Fibroblast of the conjunctiva (primary cell): ENCODE measurements at places on chromosomes 5 and 9.

DNA sequence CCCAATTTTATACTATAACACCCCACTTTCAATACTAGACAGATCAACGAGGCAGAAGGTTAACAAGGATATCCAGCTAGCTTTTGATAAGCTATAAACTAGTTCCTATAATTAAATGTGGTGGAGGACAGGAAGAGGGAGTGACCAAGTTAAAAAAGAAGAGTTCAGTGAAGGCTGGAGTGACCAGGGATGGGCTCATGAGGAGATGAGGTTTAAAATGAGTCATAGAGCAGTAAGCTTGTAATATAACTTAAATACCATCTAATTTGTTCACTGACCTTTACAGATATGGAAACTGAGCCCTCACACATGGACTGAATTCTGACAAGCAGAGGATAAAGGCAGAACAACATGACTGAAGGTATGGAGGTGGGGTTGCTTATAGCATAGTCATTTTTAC lies 284.5 kb downstream of the SPATA31D1 start:
- DNase-seq, result no peak

GRCh38 chr5:83517072-83517687 lies 45.6 kb downstream of the VCAN start:
- peak; percentile 20 for DNase-seq

- no peak for DNase-seq
These were observed 270.0 kb downstream of the NSG2 start for GRCh38 chr5:174315471-174315870.

- no peak for DNase-seq
These were observed 227.8 kb downstream of the SEMA5A start for GRCh38 chr5:9318031-9318430.

DNA sequence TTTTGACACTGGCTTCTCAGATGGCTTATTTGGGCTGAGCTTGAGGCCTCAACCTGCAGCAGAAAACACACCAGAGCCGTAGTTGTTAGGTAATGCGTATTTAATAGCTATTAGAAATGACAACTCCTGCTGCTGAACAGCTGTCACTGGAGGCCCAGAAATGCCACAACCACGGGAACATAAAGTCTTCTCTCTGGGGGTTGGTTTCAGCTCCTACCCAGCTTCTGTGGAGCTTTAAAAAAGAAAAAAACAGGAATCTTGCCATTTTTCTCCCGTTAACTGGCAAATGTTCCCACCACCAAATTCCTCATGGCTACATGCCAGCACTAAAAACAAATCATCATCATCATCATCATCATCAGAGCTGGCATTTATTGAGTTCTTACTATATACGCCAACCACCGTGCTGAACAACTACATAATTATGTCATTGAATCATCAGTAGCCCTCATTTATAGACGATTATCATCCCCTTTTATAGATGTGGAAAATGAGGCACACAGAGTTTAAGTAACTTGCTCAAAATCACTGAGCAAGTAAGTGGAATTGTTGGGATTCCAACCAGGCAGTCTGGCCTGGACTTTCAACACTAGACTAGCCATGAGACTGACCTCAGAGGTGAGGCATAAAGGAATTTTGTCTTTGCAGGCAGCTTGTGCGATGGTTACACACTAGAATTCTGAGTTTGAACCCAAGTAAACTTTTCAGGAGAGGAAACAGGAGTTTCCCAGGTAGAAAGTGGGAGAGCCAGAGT lies 185.3 kb upstream of the WWC1 start:
- DNase-seq, result no peak

GRCh38 chr5:27568811-27569210 lies 530.4 kb upstream of the CDH9 start:
- no peak for DNase-seq

DNA sequence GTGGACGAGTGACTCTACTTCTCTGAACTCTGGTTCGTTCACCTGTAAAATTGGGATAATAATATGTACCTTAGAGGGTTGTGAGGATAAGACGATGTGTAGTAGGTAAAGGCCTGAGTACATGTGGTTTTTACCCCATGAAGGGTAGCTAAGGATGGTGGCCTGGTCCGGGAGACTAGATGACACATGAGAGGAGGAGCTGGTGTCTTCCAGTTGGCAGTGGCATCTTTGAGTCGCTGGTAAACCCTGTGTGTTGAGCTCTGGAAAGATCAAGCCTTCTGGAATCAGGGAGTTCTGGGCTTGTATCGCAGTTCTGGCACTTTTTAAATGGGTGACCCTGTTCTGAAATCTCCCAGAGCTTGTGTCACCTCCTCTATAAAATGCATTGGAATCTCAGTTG lies 166.4 kb upstream of the ZNF618 start:
- DNase-seq, result no peak

- no peak for DNase-seq
These were observed 299.7 kb downstream of the IZUMO3 start for GRCh38 chr9:24245988-24246387.

GRCh38 chr5:61289669-61290306 lies 42.3 kb upstream of the ZSWIM6 start:
- no peak for DNase-seq

DNA sequence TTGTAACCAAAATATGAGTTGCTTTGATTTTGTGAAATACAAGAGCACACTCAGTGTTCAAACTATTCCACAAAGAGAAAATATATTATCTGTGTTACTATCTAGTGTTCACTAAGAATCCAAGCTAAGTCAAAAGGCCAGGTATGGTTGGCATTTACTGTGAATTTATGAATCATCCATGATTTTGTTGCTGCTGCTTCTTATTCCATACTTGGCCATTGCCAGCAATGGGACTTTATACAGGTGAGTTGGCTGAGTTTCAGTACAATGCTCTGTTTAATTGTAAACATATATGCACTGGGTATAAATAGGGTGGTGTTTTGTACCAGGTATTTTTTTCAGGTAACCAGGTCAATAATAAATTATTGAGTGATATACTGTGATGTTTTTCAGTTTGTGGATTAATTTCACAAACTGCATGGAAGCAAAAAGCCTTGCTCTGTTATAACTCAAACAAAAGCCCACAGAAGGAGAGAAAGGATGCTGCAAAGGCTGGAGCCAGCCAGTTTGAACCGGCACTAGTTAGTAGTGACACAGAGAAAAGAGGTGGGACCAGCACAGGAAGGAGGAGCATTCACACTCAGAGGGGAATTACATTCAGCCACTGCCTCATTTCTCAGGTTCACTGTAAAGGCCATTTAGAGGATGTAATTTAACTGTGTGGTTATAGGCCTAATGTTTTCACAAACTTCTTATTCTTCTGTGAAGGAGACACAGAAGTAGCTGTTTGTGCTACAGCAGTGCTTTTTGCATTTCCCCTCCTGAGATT lies 381.8 kb downstream of the ADGRV1 start:
- peak; percentile 3 for DNase-seq

DNA sequence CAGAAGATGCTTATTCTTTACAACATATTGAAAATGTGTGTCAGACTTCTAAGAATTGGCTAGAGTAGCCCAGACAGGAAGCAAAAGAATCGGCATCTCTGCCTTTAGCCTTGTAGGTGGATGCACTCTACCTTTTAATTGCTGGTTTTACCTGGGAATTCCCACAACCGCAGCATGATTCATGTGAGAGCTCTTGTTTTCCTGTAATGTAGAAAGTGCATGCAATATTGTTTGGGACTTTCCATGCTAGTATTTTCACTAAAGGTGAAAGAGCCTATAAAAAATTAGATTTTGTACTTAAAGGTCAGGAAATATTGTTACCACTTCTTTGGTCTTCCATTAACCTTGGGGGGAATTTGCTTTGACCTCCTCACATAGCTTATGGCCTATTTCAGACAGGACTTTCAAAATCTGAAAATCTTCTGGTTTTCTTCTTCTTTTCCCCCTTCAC lies 89.8 kb downstream of the NTRK2 start:
- no peak for DNase-seq

DNA sequence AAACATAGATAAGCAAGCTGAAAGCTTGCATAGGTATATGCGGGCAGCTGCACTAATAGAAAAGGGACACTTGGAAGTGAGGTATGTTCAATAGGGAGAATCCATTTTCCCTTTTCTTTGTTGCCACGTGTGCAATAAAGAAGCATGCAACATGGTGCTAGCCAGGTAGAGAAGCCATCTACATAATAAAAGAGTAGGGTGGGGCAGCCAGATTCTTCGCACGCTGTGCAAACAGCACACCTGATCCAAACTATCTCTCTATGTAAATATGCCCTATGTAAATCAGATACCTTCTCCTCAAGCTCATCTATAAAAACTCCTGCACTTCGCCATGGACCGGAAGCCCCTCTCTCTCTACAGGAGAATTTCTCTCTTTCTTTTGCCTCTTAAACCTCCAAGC lies 91.9 kb upstream of the C9orf72 start:
- DNase-seq, result no peak

DNA sequence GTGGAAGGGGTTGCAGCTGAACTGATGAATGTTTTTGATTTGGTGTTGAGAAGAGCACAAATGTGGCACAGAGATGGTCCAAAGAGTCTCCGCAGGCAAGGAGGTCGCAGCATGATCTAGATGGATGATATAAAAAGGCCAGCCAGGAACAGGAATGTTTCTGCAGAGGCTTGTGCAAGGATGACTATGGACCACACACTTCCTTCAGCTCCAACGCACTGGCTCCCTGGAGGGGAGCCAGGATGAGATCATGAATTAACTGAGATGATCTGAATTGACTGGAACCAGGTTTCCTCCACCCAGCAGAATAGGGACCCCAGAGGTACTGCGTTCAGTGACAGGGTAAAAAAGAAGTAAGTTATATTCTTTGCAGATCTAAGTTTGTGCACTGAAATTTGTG lies 89.0 kb downstream of the ARSB start:
- no peak for DNase-seq

DNA sequence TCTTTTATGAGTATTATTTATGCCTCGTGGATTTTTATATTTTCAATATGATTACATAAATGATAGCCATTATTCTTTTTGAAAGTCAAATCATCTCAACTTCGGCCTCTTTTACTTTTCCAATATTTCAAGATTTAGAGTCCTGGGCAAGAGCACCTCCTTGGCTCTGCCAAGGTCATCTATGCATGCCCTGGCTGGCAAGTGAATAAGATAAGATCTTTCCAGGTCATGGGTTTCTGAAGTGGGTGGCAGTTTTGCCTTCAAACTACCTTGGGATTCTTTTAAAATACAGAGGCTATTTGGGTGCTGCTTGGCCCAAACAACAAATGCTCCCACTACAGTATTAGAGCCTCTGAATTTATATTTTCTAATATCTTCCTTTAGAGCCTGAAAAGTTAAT lies 95.4 kb downstream of the CWC27 start:
- no peak for DNase-seq

DNA sequence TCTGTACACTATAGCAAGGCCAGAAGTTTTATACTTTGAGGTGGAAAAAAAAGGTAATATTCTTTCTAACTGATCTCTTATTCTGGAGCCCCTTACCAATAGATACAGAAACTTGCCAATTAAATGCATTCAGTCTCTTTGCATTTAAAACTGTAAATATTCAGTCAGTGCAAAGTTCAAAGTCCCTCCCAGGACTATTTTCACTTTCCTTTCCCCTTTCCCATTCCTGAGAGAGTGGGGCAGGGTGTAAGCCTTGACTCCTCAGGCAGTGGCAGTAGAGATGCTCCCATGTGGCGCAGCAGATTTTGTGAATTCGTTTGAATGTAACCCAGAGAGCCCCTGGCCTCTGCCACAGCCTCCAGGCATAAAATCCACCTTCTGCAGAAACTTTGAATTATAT lies 29.9 kb downstream of the CETN3 start:
- DNase-seq, result no peak

DNA sequence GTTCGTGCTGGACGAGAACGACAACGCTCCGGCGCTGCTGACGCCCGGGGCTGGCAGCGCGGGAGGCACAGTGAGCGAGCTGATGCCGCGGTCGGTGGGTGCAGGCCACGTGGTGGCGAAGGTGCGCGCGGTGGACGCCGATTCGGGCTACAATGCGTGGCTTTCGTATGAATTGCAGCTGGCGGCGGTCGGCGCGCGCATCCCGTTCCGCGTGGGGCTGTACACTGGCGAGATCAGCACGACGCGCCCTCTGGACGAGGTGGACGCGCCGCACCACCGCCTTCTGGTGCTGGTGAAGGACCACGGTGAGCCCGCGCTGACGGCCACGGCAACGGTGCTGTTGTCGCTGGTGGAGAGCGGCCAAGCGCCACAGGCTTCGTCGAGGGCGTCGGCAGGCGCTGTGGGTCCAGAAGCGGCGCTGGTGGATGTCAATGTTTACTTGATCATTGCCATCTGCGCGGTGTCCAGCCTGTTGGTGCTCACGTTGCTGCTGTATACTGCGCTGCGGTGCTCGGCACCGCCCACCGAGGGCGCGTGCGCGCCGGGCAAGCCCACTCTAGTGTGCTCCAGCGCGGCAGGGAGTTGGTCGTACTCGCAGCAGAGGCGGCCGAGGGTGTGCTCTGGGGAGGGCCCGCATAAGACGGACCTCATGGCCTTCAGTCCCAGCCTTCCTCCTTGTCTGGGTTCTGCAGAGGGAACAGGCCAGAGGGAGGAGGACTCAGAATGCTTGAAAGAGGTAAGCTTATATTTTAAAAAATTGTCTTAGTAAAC lies 2.2 kb downstream of the PCDHA13 start:
- no peak for DNase-seq

- DNase-seq, result no peak
These were observed 861 bp downstream of the UBQLN1 start for GRCh38 chr9:83706676-83707517.

GRCh38 chr5:141711687-141712086 lies 29.7 kb upstream of the ARAP3 start:
- no peak for DNase-seq

DNA sequence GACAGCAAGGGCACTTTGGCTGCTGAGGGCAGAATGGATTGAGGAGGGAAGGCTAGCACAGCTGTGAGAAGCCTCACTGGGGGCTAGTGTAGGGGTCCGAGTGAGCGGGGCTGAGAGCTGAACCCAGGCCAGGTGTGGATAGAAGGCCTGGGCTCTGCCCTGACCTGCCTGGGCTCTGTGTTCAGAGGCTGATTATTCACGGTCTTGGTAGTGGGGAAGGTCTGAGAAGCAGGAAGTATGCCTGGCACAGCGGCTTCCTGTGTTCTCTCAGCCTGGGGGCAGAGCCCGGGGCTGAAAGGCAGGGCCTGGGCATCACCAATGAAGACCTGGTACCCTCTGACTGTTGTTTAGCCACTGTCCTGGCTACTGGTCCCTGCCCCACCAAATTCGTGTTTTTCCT lies 136.4 kb upstream of the TBC1D2 start:
- DNase-seq, result no peak

DNA sequence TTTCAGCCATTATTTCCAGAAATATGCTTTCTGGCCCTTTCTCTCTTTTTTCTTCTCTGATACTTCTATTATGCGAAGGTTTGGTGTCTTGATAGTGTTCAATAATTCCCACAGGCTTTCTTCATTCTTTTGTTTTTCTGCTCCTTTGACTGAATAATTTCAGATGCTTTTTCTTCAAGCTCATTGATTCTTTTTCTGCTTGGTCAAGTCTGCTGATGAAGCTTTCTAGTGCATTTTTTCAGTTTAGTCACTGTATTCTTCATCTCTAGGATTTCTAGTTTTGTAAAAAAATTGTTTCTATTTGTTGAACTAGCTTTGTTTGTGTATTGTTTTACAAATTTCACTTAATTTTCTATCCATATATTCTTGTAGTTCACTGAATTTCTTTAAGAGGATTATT lies 304.0 kb upstream of the TARS1 start:
- DNase-seq, result no peak

GRCh38 chr5:120456006-120456405 lies 8.1 kb upstream of the PRR16 start:
- DNase-seq, result no peak
